ENCODE measurements at places on chromosomes 1 and 21. TPM values are rescaled to one million over a fixed set of nuclear protein-coding genes. Genes with fewer than 3 reads are reported as not detected.

EPHA10 gene
- polyA plus RNA-seq = not detected

C4BPA gene
- polyA plus RNA-seq = not detected

OR2T11 gene
- polyA plus RNA-seq = not detected

FNDC5 gene
- polyA plus RNA-seq = not detected

CCDC185 gene
- not detected for polyA plus RNA-seq
